ENCODE measurements at places on chromosomes 3 and 15. TPM values are rescaled to one million over a fixed set of nuclear protein-coding genes. Genes with fewer than 3 reads are reported as not detected.

NAALADL2 gene
- 46.7 TPM for total RNA-seq

SCN11A gene
- 0.60 TPM for total RNA-seq

IGF2BP2 gene
- total RNA-seq, result 15.6 TPM

CLDN16 gene
- 0.26 TPM for total RNA-seq

MGLL gene
- 182 TPM for total RNA-seq

ANKRD34C gene
- total RNA-seq, result 0.03 TPM

SNAPC5 gene
- total RNA-seq, result 19.2 TPM

CYP8B1 gene
- total RNA-seq, result 0.09 TPM

DZIP1L gene
- total RNA-seq, result 40.0 TPM

CHRNA5 gene
- total RNA-seq, result 0.23 TPM

B3GALNT1 gene
- 20.6 TPM for total RNA-seq

THRB gene
- 23.5 TPM for total RNA-seq

CNTN3 gene
- 51.0 TPM for total RNA-seq

MYL3 gene
- total RNA-seq, result 2.8 TPM

TMEM41A gene
- 29.5 TPM for total RNA-seq

TRIM42 gene
- not detected for total RNA-seq

SMCO1 gene
- not detected for total RNA-seq

GAP43 gene
- total RNA-seq, result 0.60 TPM

RAP2B gene
- 23.8 TPM for total RNA-seq

KLHL40 gene
- not detected for total RNA-seq

GPR87 gene
- total RNA-seq, result 0.28 TPM

HIGD2B gene
- not detected for total RNA-seq

GUCA1C gene
- total RNA-seq, result not detected

RBPMS2 gene
- 3.9 TPM for total RNA-seq

USP3 gene
- total RNA-seq, result 70.1 TPM

PLSCR2 gene
- total RNA-seq, result not detected

ZPLD1 gene
- not detected for total RNA-seq

LRRK1 gene
- 22.9 TPM for total RNA-seq

HRH1 gene
- 8.3 TPM for total RNA-seq

ADAMTS9 gene
- total RNA-seq, result 46.2 TPM

SUSD5 gene
- 2.9 TPM for total RNA-seq

SPATA12 gene
- total RNA-seq, result 0.15 TPM

NEK11 gene
- 36.3 TPM for total RNA-seq

ALG1L2 gene
- not detected for total RNA-seq

ZNF710 gene
- 45.7 TPM for total RNA-seq

TGFBR2 gene
- total RNA-seq, result 232 TPM

ISLR gene
- total RNA-seq, result 30.4 TPM

IMPG2 gene
- total RNA-seq, result 0.54 TPM

ARF4 gene
- 143 TPM for total RNA-seq

CCDC32 gene
- 31.8 TPM for total RNA-seq

ATP13A4 gene
- total RNA-seq, result 114 TPM

Measured in lung (tissue), 17 donors.